ENCODE measurements at places on chromosomes 2 and 18.
A peak's percentile ranks its signal among the peaks of the same experiment; 100 is the strongest.

GRCh38 chr2:47891369-47892337, 14.6 kb downstream of the FBXO11 start:
- DNase-seq: no peak

GRCh38 chr2:229901819-229902218, 20.0 kb downstream of the TRIP12 start:
- no peak for DNase-seq

DNA sequence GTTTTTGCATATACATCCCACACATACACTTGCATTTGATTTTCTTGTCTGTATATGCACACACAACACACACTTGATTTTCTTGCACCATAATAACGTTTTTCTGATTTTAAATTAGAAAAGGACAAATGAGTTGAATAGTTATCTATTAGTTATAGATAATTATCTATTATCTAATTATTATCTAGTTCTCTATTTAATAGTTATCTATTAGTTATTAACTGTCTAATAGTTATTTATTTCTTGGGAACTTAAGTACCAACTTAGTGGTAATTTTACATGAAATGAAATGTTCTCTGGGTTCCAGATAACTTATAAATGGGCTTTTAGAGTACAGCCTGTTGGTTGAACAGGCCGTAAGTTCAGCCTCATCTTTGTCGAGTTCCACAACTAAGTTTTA, 23.0 kb downstream of the INPP4A start:
- DNase-seq: no peak

DNA sequence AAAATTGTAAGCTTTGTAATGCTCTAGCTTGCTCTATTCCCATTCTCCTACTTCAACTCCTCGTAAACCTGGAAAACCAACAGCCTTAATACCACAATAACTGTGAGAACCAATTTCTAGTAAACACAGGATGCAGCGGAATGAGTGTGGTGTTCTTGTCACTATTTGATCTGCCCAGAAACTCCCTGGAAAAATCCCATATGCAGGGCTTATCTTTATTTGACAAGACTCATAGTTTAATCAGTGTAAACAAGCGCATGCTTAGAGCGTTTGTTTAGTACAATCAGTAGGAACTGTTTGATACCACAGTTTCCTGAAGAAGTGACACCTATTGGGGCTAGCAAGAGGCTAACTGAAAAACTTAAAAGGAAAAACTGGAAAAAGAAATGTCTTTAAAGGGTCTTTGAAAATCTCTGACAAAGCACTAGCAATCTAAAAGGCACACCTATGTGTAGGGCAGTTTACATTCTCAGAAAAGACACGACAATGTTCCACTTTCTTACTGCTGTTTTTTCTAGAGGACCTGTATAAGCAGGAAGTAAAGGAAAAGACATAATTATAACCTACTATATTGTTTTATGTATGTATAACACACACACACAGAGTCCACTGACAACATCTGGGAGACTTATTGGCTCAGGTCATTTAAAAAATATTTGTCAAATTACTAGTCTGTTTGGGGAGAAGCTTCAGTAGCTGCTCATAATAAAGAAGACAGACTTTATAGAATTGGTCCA, 241.4 kb upstream of the KLHL14 start:
- no peak for DNase-seq

DNA sequence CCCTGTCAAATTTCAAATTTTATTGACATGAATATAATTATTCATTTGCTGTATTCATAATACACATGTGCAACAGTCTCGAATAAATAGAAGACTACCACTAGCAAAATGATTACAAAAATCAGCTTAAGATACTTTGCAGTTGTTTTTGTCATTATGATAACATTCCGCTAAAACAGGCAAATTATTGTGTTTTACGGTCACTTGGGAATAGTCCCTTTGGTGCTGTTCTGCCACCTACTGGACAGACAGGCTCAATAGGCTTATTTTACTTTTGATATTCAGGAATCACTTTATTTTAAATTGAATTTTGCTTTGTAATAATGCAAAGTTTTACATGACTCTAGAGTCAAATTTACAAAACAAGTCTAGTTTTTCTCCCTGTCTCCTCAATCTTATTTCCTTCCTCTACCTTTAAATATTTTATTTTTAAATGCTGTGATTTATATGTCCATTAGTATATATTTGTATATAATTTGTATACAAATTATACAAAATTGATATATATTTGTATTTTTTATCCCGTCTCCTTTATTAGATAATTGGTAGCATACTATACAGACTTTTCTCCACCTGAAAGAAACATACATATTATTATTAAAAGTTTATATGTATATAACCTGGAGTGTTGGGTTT, 456.3 kb downstream of the DLGAP1 start:
- peak; percentile 7 for DNase-seq

GRCh38 chr2:239128706-239129105, 272.1 kb downstream of the HDAC4 start:
- DNase-seq: no peak
